ENCODE measurements at places on chromosomes 12 and 14. TPM values are rescaled to one million over a fixed set of nuclear protein-coding genes. Genes with fewer than 3 reads are reported as not detected.

TSHR gene
- 0.30 TPM for total RNA-seq

SLC17A8 gene
- 0.08 TPM for total RNA-seq

C14orf93 gene
- 13.5 TPM for total RNA-seq

- DNase-seq: no peak
These were observed 944 bp upstream of the DHRS7 start for GRCh38 chr14:60166142-60166541.

DNA sequence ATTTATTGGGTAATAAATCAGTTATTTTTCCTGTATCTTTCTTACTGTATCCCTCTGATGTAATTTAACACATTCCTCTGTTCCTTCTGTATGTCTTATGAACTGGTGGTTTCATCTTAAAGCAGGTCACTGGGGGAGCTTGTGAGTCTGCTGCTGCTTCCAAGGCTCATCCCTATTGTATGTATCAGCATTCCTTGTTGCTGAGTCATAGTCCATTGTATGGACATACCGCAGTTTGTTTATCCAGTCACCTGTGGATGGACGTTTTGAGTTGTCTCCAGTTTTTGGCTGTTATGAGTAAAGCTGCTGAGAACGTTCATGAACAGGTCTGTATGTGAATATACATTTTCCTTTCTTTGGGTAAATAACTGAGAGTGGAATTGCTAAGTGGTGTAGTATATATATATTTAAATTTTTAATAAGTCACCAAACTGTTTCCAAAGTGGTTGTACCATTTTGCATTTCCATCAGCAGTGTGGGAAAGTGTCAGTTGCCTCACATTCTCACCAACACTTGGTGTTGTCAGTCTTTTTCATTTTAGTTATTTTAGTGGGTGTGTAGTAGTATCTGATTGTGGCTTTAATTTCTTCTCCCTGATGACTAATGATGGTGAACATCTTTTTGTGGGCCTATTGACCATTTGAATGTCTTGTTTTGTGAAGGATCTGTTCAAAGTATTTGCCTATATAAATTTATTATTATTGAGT lies 82.7 kb downstream of the BEGAIN start:
- no peak for DNase-seq

- no peak for DNase-seq
These were observed 70.4 kb downstream of the KITLG start for GRCh38 chr12:88509851-88510250.

DNA sequence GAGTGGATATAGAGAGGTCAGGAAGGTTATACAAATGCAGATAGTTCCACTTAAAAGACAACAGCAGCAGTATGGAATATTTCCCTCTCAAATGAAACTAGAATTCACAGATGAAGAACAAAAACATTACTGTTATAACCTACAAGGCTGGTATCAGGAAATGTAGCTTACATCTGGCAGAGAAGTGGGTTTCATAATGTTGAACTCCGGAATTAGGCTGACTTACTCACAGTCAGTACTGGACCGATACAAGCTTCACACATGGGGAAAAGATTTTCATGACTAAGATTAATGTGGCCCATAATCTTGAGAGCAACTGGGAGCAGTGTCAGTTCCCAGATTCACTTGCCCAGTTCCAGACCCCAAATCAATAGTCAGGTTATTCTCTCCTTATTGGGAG lies 353.9 kb downstream of the DUSP6 start:
- DNase-seq: no peak

DNA sequence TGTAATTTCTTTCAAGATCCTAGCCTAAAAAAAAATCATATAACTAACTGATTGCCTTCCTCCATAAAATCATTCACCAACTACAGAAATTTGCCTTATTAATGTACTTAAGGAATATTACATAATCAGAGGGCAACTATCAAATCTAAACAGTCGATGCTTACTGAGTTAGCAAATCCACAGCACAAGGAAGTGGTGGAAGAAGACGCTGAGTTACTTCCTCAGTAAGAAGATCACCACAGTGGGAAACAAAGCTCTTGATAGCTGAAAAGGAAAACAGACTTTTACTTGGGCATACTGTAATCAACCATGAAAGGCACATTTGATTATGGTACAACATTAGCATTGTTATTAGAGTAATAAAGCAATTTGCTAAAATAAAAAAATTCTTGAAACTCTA lies 48.7 kb downstream of the HEATR5A start:
- DNase-seq: no peak

DNA sequence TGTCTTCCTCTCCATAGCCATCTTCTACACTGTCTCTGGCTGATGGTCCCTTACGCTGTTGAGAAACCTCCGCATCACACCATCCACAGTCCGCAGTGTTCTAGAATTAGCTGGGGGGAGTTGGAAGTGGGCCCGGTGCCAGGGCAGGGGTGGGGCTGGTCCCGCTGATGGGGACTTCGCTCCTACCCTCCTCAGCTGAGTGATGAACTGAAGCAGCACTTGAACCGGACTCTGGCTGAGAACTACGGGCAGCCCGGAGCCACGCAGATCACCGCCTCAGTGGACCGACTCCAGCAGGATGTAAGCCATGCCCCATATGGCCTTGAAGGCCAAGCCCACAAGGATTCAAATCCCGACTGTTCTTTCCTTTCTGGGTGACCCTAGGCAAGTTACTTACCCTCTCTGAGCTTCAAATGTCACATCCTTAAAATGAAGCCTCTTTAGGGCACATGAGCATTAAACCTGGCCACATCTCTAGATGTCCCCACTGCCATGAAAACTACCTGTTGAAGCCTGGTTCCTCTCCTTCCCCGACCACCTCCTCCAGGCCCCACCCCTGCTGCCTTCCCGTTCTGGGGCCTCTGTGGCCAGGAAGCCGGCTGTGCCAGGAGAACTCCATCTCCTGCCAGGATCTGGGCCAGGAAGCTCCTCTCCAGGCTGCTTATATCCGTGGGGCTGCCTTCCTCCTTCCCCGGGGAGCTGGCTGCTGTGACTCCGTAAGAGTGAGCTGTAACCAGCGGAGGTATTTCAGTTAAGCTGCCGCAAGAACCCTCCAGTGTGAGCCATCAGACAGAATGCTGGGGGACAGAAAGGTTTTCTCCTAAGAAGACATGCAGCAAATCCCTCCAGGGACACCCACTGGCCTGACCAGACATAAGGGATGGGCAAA lies 53.1 kb downstream of the TSPAN11 start:
- no peak for DNase-seq
